Activated CD8-positive, alpha-beta memory T cell treated with anti-CD3 and anti-CD28 coated beads, Interleukin-2, amount 50 U/mL, for 4 hours (primary cell): ENCODE measurements at places on chromosomes 11 and 22.

DNA sequence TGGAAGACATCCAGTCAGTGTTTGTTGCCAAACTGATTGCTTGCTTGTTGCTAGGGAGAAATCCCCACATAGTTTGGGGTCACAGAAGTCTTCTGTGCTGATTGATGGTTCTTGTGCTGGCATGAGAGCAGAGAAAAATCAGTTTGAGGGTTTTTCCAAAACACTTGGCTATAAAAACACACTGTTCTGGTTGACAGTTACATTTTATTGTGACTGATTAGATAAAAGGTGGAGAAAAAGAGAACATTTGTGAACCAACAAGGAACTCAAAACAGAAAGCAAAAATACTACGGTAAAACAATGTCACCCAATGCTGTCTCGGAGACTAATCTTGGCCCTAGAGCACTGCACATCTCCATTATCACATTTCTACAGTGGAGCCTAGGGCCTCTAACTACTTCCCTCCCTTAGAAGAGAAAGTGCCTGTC is 14.4 kb upstream of the EIF4G2 start:
- no peak for DNase-seq

DNA sequence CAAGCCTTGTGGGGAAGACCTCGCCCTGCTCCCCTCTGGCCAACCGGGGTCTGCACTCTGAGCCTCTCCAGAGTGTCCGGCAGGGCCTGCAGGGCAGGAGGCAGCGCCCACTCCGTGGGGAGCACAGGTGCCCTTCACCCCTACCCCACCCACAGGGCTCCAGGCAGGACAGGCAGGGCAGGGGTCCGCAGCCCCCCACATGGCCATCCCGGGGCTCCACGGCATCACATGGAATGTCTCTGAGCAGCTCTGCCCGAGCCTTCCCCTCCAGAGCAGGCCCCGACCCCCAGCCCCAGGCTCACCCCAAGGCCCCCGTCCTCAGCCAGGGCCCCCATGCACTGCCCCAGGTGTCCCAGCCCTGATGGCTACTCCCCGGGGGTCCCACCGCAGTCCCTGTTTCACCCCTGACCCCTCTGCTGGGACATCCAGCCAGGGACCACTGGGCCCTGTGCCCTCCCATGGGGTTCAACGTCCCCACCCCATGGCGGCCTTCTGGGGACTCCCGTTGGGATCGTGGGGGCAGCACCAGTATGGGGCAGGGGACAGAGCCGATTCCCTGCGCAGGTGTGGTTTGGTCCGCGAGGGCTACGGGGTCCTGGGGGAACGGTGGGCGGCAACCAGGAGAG is 77.7 kb downstream of the BRD1 start:
- no peak for DNase-seq

DNA sequence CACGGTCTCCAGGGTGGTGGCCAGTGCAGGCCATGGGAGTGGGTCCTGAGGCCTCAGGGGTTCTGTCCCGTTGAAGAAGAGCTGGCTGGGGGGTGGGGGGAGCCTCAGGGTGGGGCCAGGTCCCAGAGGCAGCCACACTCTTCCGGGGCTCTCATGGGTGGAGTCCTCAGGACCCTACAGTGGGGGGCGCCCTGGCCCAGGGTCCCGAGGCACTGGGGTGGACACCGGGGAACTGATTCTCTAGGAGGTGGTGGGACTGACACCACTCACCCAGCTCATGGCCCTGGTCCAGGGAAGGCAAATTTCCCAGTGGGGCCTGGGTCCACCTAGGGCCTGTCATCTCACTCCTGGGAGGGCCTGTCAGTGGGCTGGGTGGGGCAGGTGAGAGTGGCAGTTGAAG is 12.8 kb downstream of the GGT5 start:
- no peak for DNase-seq

- DNase-seq: no peak
These were observed 36.9 kb downstream of the ARFGAP3 start for GRCh38 chr22:42820045-42820763.

GRCh38 chr11:131889760-131890581 is 519.6 kb downstream of the NTM start:
- no peak for DNase-seq

GRCh38 chr11:72642884-72643522 is 31.2 kb downstream of the PDE2A start:
- DNase-seq: peak; percentile 70

DNA sequence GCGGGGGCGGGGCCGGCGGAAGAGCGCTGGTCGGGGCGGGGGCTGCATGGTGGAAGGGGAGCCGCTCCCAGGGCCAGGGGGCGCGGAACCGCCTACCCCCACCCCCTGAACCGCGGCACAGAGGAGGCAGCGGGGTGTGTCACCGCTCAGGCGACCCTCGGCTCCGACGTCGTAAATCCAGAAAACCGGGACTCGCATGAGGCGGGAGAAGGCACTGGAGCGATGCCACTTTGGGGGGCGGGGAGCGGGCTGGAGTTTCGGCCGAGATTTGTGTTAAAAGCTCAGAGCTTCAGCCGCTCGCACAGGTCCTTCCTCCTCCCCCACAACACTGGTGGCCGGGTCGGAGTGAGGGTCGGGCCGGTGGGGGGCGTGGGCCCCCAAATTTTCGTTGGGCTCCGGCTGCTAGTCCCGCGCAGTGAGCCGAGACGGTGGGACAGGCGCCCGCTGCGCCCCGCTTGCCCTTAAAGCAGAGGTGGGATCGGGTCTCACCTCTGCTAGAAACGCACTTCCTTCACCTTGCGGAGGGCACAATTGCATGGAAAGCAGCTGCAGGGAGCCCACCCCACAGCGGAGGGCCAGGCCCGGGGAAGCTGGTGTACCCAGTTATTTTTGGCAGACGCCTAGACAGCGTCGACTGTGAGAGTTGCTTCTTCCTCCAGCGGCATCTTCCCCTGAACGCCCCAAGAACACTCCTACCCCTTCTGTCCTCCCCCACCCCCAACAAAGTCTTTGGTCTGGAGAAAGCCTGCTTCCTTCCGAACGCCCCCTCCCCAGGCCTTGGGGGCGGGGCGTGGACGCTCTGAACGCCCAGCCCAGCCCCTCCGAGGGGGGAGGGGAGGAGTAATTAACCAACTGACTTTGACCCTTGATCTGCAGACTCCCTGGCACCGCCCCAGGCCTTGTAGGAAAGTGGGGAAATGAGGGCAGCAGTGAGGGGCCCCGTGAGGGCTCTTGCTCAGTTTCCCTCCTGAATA is 1.1 kb downstream of the OVOL1 start:
- DNase-seq: no peak

DNA sequence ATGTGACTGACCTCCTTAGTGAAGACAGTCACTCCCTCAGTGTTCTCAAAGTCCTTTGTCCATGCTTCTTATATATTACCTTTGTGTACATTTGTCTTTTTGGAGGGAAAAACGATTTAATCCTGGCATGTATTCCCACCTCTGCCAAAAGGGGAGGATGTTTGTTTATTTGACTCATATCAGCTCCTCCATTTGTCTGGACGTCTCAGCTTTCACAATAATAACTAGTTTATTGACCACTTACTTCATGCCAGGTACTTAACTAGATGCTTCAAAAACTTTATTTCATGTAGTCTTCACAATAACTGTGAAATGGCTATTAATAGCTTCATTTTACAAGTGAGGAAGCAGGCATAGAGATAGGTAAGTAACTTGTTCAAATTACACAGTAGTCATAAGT is 5.3 kb downstream of the TBCEL start:
- DNase-seq: no peak
